ENCODE measurements at places on chromosomes 16 and 17.

GRCh38 chr17:57490111-57490845, 234.0 kb downstream of the MSI2 start:
- no peak for DNase-seq

DNA sequence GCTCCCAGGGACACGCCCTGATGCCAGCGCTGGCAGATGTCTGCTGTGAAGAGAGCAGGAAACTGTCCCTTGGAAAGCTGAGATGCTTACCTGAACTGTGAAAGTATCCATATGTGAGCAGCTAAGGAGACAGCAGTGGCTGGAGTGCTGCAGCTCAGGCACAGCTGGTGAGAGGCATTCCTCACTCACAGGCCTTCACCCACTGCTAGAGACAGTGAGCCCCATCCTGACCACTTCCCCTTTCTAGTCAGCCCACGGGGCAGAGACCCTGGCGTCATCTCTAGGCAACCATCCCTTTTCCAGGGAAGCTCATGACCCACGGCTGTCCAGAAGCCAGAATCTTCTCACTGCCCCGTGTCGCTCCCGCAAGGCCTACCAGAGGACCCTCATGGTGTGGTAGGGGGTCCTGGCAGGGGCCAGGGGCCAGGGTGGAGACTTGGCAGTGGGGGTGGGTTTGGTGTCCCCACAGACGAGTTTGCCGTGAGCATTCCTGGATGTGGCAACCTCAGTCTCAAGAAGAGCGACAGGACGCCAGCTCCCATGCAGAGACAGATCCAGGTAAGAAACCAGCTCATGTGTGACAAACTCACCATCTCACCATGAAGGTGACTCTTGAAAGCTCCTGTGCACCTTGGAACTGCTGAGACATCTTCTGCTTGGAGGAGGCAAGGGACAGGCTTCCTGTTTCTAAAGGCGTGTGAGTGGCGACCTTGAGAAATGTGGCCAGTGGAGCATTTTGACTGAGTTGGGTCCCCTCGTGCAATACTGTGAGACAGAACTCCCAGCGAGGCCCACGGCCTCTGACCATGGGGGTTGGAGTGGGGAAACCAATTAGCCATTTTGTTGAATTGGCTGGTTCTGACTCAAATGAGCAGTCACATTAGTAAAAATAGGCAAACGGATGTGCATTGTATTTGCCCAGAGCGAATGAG, at the start of gene SCIMP:
TSS of gene SCIMP (minus strand) at position 216 of the 932 bp plus-strand sequence. CDS start at position 111, 105 bp downstream.
- DNase-seq: no peak

GRCh38 chr16:77540646-77541045, 105.8 kb upstream of the ADAMTS18 start:
- no peak for DNase-seq

GRCh38 chr17:57048096-57048495, 37.0 kb upstream of the AKAP1 start:
- DNase-seq: no peak

- no peak for DNase-seq
These were observed 53.4 kb downstream of the NUP93 start for GRCh38 chr16:56783344-56783743.

DNA sequence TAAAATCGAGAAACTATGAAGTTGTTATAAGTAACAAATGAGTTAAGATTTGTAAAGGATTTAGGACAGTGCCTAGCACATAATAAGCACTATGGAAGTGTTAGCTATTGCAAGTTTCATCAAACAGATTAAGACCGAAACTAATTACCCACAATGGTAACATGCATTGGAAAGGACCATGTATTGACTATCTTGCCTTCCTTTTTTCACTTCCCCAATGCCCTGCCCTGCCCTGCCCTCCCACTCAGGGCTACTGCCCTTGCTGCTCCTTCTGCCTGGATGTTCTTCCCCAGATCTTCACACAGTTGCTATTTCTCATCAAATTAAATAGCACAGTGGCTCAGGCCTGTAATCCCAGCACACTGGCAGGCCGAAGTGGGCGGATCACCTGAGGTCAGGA, 202.1 kb upstream of the PSMD7 start:
- no peak for DNase-seq

- no peak for DNase-seq
These were observed 68.0 kb upstream of the MRTFB start for GRCh38 chr16:14003074-14003570.

GRCh38 chr17:39705786-39706348, 6.0 kb downstream of the ERBB2 start:
- DNase-seq: no peak

GRCh38 chr17:27906623-27907022, 13.5 kb upstream of the LYRM9 start:
- DNase-seq: no peak

DNA sequence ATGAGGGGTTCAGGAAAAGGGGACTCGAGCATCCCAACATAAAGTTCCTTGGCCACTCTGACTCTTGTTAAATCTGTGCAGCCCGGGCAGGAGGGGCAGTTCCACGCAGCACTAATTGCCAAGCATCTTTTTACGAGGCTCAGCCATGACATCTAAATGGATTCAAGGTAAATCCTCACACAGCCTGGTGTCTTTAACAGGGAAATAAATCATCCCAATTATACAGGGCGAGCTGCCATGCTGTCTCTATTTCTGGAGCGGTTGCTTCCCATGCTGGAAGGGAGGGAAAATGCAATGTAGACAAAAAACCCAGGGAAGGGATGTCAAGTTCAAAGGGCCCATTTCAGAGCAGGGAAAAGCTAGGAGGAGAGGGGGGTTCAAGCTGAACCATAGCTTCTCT, 110.0 kb downstream of the GAS7 start:
- DNase-seq: no peak
